CD8-positive, alpha-beta T cell (primary cell): ENCODE measurements at places on chromosomes 5 and 9. TPM values are rescaled to one million over a fixed set of nuclear protein-coding genes. Genes with fewer than 3 reads are reported as not detected.

DCP2 gene
- 65.4 TPM for total RNA-seq

DNA sequence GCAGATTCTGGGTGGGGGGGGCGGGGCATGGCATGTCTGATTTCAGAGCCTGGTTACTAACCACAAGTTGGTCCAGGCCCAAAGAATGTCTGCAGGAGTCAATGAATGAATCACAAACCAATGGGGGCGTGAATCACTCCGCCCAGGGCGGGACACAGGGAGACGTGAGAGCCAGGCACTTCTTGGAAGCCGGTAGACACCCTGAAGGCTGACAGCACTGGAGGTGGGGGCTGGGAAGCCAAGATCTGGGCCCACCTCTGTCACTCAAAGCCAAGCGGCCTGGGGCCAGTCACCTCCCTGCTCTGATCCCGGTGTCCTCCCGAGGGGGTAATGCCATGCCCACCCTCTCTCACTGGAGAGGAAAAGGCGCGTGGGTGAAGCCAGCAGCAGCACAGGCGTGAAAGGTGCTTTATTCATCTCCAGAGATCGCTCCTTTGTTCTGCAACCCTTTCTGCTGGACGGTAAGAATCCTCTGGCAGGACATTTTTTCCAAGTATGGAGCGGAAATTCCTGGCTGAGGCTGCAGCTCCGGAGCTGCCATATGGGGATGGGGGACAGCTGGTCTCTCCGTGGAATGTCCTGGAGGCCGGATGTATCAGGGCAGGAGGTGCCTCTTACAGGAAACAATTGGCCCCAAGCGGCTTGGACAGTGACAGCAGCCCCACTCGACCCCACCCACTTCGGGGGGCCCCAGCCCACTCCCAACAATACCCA lies 85.0 kb downstream of the STK10 start:
- no peak for DNase-seq

QSOX2 gene
- total RNA-seq, result 14.2 TPM

BOD1 gene
- 16.7 TPM for total RNA-seq

- no peak for DNase-seq
Observed at GRCh38 chr5:149363936-149364335, 6.1 kb downstream of the PCYOX1L start.

GRCh38 chr5:107437154-107437553 lies 233.6 kb downstream of the EFNA5 start:
- DNase-seq, result no peak

DNA sequence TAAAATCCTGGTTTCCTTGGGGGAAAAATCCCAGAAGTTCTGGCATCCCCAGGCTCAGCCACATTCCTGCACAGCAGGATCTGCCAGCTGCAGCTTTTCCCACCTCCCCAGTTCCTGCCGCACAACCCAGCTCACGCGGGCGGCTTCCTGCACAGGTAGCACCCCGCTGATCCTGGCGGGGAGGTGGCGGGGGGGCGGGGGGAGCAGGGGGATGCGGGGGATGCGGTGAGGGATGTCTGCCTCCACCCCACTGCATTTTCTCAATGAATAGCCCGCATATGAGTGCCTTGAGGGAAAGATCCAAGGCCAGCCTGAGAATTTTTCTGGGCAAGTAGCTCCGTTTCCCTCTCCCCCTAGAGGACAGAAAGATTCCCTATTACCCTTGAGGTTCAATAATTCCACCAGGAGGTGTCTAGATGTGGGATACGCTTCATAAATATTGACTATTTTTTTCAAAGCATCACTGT lies 21.1 kb downstream of the GFPT2 start:
- DNase-seq, result no peak

DNA sequence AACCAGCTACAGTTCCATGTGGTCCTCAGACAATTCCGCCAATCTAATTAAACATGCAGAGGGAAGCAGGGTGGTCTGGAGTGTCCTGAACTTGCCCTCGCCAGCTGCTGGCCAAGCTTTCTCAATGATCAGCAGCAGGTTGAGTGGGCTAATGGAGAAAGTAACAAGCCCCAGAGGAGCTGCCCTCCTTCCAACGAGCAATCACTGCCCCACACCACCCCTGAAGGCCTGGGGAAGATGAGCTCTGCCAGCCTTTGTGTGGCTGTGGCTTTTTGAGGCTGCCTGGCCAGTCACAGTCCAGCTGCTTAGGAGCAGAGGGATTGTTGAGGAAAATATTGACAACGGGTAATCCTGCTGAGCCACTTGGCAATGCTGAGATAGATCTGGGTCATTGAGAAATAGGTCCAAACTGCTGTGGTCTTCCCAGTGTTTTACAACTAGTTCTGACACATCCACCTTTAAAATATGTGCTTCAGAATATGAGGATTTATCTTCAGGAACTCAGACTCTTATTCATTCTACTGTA lies 107.3 kb downstream of the CD180 start:
- DNase-seq, result no peak

GRCh38 chr5:26388976-26389375 lies 649.4 kb downstream of the CDH9 start:
- no peak for DNase-seq

GRCh38 chr5:40631236-40631635 lies 48.5 kb upstream of the PTGER4 start:
- no peak for DNase-seq

LRRC70 gene
- total RNA-seq, result 3.5 TPM

DNA sequence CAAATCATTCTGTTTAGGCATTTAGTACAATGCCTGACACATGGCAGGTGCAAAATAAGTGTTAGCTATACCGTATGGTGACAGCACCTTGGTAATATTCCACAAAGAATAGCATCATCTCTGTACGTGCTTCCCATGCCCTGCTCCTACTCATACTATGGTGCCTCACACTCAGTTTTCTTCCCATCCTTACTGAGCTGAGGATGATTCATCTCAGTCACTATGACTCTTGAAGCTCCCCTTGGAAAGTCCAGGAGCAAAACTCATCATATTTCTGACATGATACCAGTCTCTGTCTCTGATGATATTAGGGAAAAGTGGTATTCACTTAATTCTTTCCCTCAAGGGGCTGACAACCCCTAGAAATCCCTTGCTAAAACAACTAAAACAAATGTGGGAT lies 423.3 kb downstream of the EFNA5 start:
- DNase-seq, result no peak

AFAP1L1 gene
- 0.11 TPM for total RNA-seq

GALNT12 gene
- total RNA-seq, result 7.9 TPM

DNA sequence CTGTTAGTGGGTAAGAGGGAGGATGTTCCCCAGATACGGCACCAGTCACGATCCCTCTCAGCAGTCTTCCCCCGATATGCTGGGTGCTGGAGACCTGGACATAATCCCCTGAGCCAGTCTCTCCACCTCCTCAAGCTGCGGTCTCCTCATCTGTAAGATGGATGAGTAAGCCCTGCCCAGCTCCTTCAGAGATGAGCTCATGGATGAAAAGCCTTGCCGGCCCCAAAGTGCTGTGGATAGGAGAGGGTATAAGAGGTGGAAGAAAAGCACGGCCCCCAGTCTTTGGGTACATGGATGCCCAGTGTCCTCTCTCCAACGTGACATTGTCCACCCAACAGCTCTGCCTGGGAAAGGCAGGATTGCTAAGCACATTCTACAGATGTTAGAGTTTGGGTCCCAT lies 4.5 kb downstream of the CAMK2A start:
- DNase-seq, result no peak

DNA sequence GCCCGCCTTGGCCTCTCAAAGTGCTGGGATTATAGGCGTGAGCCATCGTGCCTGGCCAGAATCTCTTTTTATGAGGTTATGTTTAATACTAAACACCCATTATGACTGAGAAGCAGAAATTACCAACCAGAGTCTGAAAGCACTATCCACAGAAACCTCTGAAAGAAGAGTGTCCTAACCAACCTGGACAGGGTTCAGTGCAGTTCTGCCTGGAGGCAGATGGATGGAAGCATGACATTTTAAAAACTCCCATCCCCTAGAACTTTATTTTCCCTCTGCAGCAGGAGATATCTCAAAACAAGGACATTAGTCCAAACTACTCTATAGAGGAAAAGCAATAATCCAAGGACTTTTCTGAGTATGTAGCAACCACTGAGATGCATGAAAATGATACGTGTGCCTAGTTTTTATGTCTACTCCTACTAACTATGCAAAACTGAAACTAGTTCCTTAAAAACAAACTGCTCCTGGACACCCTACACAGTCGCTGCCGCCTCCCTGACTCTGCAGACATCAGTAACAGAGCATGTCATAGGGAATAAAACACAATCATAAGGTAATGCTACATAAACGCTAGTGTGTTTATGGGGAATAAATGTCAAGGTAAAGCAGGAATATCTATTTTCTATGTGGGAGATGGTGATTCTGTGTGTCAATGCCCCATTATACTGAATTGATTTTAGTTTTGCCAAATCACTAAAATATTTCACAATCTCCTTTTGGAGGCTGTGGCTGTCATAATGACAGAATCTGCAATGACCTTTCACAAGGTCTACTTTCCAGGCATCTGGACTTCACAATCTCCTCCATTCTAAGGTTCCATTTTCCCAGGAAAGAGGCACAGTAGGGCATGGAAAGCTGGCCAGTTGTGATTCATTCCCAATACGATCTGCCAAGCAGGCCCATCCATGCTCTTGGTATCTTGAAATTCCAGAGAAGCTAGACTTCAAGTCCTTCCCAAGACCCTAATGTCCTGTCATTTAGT lies 122.8 kb downstream of the SIL1 start:
- no peak for DNase-seq

GRCh38 chr5:10760096-10760920 lies 726 bp downstream of the DAP start:
- DNase-seq, result no peak

DNA sequence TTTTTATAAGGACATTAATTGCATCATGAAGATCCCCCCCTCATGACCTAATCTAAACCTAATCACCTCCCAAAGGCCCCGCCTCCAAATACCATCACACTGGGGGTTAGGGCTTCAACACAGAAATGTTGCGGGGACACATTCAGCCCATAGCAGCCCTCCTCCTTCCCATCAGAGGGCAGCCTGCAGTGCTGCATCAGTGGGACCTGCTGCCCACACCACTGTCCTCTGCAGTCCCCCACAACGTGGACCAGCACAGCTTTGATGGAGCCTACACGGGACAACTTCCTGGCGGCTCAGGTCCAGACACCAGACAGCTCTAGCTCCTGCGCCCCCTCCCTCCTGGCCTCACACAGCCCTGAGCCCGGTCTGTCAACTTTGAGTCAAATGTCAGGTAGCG lies 70.3 kb downstream of the APTX start:
- no peak for DNase-seq

TRIM36 gene
- not detected for total RNA-seq

KCNV2 gene
- total RNA-seq, result not detected

DNA sequence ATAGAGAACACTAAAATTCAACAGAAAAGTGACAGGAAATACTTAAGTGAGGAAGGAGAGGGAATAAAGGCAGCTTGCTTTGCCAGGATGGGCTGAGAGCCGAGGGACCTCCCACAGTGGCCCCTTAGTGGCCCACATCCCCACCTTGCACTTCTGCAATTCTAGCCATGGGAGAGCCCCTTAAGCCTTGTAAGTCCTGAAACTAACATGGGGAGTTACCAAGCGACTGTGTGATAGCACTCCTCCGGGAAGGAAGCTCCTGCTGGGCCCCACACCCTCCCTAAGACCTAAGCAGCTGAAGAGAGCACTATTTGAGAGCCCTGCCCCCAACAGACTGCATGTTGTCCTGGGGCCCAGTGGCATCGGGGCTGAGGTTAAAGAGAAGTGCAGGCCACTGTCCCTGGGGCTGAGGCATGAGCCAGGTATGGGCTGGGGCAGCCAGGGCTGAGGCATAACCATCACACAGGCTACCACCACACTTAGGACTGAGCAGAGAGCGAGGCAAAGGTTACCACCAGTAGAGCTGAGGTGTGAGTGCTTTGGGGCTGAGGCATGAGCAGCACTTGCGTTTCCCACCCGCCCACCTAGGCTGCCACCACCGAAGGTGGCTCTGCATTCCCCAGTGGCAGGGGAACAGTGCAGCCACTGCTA lies 301.8 kb upstream of the TRPC7 start:
- no peak for DNase-seq

DNA sequence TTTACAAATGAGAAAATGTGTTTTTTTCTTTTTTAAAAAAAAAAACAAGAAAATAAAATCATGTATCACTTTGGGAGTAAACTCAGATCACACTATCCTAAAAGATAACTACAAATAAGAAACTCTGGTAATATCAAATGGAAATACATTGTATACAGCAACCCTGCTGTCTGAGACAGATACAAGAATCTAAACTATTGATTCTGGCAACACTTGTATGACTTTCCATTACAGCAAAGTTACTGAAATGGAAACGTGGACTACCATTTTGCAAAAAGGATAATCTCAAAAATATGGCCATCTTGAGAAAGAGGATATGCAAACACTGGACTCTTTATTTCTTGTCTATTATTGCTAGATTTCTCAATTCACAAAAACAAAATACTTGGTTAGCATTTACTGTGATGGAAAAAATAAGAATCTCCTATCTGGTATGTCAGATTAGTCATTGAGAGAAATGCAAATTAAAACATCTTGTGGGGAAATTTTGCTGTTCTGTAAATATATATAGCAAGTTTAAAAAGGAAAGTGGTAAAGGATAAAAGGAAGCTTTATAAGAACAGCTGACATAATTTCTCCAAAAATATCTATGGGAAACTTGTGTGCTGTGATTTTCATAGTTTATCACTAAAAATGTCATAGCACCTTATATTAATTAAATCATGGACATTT lies 112.9 kb upstream of the FER start:
- DNase-seq, result no peak
